ENCODE measurements at places on chromosomes 4 and X.

DNA sequence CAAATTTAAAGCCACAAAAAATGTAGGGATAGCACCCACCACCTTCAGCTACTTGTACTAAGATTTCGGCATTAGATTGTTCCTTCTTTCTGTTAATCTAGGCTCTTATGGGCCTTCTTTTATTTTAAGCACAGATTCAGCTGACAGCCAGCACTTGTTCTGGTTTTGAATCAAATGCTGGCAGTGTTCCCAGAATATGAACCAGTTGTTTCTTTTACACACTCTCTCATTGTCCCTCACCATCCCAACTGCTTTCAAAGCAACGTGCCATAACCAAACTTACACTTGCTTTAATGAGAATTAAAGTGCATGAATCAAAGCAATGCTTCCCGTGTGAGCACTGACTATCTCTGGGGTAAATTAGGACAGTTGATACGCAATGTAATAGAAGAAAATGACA lies 744.5 kb upstream of the FAM241A start:
- DNase-seq: no peak

DNA sequence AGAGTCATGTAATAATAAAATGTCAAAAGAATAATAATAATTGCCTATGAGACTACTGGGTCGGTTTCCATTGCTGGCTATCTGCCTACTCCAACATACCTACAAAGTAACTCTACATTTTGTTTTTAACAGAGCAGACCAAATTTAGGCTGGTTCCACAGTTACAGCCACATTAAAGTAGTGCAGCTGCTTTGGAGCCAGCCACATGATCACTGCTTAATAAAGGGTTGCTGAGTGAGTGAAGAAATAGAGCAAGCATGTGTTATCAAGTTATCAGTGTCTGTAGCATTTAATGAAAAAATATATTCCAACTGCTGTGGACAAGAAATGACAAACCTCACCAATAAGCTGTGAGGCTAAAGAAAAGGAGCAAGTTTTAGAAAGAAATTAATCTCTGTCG lies 782.3 kb downstream of the PCDH18 start:
- DNase-seq: no peak

GRCh38 chrX:51860679-51861078 lies 32.7 kb upstream of the MAGED1 start:
- DNase-seq: no peak

DNA sequence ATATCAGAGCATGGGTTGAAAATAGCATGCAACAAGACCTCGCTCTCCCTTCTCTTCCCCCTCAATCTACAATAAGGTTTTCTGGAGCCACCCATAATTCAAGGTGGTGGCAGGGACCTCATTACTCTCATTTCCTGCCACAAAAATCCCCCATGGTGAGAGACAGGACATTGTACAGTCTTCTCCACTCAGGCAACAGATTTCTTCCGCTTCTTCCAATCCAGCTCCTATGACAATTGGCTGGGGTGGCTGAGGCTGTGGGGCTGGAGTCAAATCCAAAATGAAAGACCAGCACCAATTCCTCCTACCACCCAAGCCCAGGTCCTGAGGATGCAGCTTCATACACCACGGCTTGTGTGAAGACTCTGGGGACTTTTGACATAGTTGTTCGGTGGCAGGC lies 40.3 kb upstream of the NKRF start:
- no peak for DNase-seq

- DNase-seq: no peak
These were observed 57.5 kb downstream of the OPHN1 start for GRCh38 chrX:68375803-68376202.

- DNase-seq: no peak
These were observed 30.0 kb downstream of the RCHY1 start for GRCh38 chr4:75484190-75484589.

DNA sequence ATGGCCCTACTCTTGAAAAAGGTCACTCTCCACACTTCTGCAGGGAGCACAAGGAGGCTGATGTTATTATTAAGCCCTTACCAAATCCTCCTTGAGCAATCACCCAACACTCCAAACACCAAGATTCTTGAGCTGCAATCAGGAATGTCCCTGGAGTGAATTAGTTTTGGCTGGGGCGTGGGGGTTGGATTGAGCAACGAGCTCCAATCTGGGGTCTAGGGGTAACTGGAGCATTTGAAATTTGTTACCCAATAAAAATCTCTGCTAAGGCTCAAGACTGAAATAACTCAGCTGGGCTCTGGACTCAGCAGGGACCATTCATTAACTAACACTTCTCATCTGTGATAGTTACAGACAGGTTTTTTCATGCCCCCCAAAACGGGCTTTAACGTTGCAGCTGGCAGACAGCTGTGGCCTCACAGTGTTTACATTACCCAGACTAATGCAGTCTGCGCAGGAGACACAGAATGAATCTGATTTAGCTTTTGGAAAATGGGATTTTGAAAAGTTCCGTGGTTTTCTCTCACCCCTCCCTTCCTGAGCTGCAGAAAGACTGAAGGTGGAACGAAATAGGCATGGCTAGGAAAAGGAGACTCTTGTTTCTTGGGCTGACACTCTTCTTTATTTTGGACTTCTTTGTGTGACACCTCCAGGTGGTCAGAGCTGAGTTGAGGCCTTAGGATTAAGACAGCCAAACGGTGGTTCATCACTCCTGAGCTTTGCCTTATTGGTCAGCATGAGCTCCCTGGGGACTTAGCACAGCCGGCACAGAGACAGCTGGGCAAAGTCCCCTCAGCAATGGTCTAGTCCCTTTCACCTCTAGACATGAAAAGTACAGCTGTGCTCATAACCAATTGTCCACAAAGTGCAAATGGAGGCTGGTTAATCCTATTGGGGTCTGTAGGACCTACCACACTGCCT lies 26.6 kb downstream of the PLAC1 start:
- no peak for DNase-seq
